ENCODE measurements at places on chromosomes 3 and 15.

GRCh38 chr3:183697610-183698317, at the start of gene YEATS2:
TSS of gene YEATS2 (plus strand) at chr3:183697797. CDS start at chr3:183715163, 17,366 bp downstream.
- peak; percentile 64 for DNase-seq

- no peak for DNase-seq
These were observed 38.7 kb downstream of the RTP4 start for GRCh38 chr3:187406927-187407326.

DNA sequence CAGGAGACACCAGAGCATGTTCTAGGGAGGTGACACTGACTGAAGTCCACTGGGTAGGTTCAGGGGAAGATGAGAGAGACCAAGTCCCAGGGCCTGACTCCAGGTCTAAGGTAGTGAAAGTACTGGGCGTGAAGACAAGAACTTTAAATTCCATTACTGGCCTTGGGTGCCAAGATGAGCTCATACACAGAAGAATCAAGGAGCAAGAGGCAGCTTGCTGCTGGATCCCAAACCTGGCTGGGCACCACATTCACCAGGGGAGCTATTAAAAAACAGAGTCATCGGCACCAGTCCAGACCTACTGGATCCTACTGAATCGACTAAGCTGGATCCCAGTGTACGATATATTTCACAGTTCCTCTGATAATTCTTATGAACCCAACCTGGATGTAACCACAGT, 42.1 kb upstream of the ATG7 start:
- no peak for DNase-seq

- DNase-seq = no peak
These were observed 19.5 kb upstream of the DOCK3 start for GRCh38 chr3:50655009-50655830.

DNA sequence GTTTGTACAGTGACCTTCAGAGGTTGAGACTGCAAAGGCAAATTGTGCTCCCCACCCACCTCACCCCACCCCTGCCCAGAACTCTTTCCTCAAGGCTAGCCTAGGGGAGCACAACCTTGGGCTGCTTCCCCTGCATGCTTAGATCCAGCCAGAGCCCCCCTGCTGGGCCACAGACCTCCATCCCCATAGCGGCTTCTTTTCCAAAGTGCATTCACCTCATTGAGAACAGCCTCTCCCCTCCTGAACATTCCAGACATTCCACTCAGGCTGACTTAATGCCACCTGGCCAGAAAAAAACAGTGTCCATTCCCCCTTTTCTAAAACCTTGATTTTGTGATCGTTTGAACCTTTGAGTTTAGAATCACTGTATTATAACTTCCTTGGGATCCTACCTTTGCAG, 124.4 kb upstream of the TOPAZ1 start:
- no peak for DNase-seq

- no peak for DNase-seq
These were observed 10.4 kb downstream of the KPNA4 start for GRCh38 chr3:160554980-160555379.

GRCh38 chr15:66820481-66821176, 118.6 kb downstream of the SMAD6 start:
- no peak for DNase-seq

DNA sequence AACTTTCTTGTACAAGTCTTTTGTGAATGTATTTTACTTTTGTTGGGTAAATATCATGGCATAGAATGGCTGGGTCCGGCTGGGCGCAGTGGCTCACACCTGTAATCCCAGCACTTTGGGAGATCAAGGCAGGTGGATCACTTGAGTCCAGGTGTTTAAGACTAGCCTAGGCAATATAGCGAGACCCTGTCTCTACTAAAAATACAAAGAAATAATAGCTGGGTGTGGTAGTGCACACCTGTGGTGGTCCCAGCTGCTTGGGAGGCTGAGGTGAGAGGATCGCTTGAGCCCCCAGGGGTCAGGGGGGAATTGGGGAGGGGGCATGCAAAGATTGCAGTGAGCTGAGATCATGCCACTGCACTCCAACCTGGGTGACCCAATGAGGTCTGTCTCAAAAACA, 52.9 kb downstream of the ANP32A start:
- DNase-seq = no peak

DNA sequence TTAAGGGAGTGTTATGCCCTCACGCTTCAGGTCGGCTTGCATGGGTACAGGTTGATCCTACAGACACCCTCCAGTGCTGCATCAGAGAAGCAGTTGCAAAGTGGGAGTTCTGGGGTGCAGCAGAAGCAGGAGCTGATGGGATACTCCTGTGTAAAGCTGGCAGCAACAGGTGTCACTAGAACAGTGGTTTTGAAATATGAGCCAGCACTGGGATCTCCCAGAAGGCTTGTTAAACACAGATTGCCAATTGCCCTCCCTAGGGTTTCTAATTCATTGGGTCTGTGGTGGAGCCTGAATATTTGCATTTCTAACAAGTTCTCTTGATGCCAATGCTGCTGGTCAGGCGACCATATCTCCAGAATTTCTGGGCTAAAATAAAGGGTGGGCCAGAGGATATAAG, 350.4 kb downstream of the CLSTN2 start:
- no peak for DNase-seq

DNA sequence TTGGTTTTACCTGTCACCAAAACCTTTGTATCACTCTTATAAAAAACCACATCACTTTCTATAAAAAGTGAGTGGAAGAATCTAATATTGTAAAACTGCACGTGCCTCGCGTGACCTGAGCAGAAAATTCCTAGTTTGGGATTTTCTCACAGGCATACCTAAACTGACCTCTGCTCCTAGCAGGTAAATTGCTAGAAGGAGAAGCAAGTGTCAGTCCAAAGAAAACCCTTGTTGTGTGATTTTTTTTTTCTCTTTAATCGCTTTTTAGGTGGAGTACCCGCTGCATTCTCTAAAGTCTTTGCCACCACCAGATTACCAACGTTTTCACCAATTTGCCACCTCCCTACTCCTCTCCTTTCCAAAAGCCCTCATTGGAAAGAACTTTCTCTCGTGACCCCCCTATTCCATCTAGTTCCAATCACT, 534 bp upstream of the UBE2E1 start:
- no peak for DNase-seq

- no peak for DNase-seq
These were observed 67.0 kb upstream of the TPM1 start for GRCh38 chr15:62975515-62975914.

- no peak for DNase-seq
These were observed 350.7 kb downstream of the NSUN3 start for GRCh38 chr3:94413336-94414108.

DNA sequence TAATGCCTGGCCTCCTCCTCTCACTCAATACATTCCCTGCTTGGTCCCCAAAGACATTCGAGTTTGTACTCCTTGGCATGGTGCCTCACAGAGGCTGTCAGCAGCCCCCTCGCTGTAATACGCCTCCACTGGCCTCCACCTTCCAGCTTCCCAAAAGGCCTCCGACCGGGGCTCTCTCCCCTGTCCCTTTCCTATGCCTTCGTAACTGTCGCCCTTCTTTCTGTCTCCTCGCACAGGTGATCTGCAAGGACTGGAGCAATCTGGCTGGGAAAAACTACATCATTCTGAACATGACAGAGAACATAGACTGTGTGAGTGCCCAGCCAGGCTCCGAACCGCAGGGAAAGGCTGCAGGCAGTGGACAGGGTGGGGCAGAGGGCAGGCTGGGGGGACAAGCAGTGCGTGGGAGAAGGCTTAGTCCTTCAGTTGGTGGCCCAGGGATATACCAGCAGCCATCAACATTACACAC, 10.7 kb upstream of the ABTB1 start:
- DNase-seq = no peak

DNA sequence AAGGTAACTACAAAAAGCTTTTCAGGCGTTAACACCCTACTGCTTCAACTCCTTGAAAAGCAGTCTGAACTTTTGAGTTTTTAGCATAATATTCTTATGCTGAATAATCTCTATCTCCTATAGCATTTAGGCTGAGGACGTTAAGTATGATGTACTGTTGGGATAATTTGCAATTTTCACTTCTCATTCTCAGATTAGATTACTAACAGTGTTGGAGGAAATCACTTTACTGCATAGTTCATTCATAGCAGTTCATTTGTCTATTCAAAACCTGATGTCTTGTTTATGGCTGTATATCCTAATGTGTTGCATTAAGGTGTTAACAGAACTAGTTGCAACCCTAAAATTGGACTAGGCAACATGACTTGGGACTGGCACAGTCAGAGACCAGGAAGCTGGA, 983.1 kb downstream of the FHIT start:
- no peak for DNase-seq

DNA sequence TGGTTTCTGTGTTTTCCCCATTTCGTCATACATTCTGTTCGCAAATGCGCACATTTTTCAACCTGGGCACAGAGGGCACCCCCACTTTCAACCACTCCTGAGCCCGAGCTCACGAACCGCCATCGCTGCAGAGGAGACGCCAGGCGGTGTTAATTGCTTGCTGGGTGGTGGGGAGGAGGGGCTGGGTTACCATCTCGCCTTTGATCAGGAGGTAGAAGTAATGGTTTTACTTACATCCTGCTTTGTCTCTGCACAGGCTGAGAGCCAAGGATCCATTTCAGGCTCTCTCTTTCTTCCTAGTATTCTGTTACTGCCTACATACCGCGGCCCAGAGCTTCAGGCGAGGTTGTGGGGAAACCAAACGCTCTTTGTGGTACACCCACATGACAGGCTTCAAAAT, 177.3 kb upstream of the WNT5A start:
- DNase-seq = no peak

DNA sequence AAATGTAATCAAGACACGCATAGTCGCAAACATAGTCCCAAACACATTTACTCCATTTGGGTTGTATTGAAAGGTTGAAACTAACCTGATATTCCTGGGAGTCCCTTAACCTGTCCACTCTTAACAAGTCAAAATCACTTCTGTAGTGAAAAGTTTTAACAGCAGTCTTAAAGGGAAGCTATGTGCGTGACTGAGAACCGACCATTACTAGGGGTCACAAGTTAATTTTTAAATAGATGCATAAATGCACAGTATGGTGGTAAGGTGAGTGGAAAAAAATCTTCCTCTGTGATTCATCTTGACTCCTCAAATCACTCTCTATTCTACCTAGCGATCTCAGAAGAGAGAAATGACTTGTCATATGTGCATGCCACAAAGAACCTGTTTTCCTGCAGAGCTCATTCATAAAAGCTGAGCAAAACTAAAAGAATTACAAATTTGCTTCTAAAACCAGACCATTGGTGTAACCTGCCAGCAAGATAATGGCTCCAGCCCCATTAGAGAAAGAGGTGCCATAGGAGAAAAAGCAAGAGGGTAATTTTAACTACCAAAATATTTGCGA, 4.8 kb downstream of the GPR15 start:
- no peak for DNase-seq

GRCh38 chr3:71813073-71813472, 28.1 kb upstream of the PROK2 start:
- DNase-seq = no peak

GRCh38 chr3:184526088-184526433, 35.5 kb upstream of the EPHB3 start:
- DNase-seq = no peak

DNA sequence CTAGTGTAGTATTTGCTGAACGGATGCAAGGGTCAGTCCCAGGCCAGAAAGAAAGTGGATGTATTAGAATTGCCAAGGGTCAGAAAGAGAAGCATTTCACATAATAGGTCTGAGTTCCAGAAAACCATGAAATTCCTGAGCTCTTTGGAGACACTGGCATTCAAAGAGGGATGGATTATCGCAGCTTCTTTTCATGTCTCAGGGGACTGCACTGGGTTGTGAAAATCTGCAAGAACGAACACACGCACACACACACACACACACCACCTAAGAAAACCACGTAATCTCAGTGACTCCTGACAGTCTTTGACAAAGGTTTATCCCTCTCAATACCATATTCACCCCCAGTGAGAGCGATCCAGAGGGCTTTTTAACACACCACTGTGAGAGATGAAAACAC, 57.9 kb downstream of the TIPARP start:
- DNase-seq = no peak

DNA sequence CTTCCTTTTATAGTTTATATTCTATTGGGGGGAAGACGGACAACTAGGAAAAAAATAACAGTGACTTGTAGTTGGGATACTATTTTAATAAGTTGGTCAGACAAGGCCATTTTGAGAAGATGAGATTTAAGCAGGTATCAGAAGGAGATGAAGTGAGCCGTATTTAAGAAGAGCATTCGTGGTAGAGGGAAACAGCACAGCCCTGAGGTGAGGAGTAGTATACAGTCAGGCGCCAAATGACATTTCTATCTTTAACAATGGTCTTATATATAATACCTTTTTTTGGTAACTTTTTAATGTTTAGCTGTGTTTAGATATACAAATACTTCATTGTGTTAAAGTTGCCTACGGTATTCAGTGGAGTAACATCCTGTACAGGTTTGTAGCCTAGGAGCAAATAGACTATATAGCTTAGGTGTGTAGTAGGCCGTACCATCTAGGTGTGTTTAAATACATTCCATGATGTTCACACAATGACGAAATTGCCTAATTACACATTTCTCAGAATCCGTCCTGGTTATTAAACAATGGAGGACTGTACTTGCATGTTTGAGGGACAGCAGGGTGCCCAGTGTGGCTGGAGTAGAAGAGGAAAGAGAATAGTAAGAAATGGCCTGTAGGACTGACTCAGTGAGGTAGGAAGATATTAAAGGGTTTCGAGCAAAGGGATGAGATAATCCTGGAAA, 1.6 kb downstream of the NKTR start:
- peak; percentile 30 for DNase-seq

DNA sequence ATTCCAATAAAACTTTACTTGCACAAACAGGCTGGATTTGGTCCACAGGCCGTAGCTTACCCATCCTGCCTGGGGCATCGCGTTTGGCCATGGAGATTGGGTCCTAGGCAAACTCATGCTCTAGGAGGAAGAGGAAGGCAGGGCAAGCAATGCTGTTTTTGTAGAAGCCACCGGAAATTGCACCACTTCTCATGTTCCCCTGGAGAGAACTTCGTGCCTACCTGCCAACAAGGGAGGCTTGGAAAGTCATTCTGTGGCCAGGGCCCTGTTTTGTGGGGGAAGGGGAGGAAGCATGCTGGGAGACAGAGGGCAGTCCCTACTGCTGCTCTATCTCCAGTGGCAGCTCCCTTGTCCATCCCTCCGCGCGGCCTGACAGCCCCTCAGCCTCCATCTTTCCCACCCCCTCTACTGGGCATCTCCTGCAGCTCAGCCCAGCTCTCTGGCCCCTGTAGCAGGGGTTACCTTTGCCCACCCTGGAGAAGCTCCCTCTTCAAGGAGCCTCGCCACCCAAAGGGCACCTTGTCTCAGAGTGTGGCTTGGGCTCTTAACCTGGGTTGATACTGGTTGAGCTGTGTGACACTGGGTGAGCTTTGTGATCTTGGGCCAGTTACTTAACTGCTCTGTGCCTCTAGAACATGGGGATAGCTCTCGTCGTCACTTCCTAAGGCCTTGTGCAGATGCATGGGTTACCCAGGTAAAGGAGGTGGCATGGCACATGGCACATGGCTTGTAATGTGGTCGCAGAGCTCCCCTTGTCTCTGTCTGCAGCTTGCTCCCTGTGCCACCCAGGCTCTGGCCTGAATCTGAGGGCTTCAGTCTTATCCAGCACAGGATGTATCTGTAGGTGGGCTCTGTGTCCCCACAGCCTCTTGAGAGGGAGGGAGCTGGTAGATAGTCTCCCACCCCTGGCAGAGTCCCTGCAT, 6.1 kb downstream of the ABTB1 start:
- DNase-seq = no peak
